ENCODE measurements at places on chromosomes 4 and X. TPM values are rescaled to one million over a fixed set of nuclear protein-coding genes. Genes with fewer than 3 reads are reported as not detected.

GRPR gene
- total RNA-seq, result not detected

GRCh38 chrX:132842460-132843238 is 115.8 kb downstream of the HS6ST2 start:
- H3K27ac ChIP-seq, result no peak overlapping the region
- DNase-seq, result no peak
- H3K4me1 ChIP-seq, result no peaks in the 10 kb centered on the region
- H3K36me3 ChIP-seq, result no peaks in the 10 kb centered on the region
- no peaks in the 10 kb centered on the region for H3K27me3 ChIP-seq

DNA sequence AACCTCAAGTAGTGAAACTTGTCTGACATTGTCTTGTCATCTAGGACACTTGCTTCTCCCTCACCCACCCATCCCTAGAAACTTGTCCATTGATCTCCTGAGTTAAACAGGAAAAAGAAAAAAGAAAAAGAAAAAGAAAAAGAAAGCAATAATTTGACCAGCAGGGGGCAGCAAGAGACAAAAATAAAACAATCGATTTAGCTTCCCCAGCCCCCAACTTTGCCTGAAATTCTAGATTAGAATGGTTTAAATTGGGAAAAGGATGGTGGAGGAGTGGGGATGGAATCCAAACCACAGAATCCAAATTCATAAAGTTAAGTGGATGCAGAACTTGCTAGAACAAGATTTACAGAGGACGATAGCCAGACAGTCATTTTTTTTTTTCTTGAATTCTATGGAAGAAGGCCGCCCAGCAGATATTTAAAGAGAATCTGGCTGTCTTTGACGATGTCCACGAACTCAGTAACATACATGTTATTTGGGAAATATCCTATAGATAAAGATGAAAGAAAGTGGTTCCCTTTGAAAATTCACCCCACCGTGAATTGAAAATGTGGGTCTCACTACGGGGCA is 282.9 kb downstream of the USP46 start:
- no peaks in the 10 kb centered on the region for H3K36me3 ChIP-seq
- H3K27me3 ChIP-seq, result peaks cover 13% of the 10 kb centered on the region
- H3K4me1 ChIP-seq, result no peaks in the 10 kb centered on the region

DNA sequence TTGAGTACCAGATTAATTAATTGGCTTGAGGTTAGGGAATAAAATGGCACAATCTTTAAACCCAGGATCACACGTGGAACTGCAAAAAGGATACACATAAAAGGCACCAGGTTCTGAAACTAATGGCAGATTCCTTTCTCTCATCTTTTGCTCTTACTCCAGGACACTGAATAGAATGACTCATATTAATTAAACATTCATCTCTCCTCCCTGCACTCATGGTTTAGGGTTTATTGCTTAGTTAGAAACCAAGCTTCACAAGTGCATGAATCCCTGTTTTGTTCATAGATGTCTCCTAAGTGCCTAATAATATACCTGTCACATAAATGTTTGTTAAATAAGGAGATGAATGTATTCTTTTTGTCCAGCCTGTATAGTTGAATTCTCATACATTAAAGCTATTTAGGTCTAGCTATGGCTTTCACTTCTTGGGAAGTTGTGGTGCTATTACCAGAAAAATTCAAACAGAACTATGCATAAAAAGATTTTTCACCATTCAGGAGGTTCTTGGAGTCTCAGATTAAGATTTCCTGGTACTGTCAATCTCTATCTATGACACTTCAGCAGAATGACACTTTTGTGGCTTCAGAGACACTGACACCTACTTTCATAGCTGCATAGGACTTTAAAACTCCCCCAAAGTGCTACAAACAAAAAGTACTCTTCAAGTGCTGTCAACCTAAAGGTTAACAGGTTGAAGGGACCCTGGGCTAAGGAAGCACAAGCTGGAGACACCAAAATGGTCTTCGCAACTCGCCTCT is 7.4 kb downstream of the CORIN start:
- H3K27me3 ChIP-seq, result peaks cover 3% of the 10 kb centered on the region
- H3K4me3 ChIP-seq, result no peak overlapping the region
- DNase-seq, result no peak

DNA sequence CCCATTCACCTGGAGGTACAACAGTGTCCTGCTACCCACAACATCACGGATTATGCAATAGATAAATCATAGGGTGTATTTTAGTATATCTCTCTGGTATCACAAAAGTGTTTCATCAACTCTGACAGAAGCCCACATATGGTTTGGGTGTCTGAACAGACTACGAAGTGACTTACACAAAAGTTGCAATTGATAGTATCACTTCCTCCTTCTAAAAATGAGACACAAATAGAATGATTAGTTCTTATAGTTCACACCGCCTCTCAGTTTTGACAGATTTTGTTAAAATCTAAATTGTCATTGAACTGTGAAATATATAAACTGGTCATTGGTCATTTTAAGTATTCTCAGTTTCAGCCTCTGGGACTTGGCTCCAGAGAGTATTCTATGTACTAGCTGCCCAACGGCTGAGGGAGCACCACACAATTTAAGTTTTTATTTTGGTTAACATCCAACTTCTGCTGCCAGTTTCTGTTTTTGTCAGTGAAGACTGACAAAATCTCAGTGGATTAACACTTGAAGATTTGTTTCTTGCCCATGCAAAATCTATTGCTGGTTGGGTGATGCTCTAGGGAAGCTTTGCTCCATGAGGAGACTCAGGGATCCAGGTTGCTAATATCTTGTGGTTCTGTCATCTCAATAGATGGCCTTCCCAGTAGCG is 113.8 kb upstream of the PUDP start:
- no peak overlapping the region for H3K27ac ChIP-seq
- no peak for DNase-seq
- no peaks in the 10 kb centered on the region for H3K4me1 ChIP-seq
- peaks cover 18% of the 10 kb centered on the region for H3K36me3 ChIP-seq
- H3K4me3 ChIP-seq, result no peak overlapping the region
- H3K27me3 ChIP-seq, result no peaks in the 10 kb centered on the region

DNA sequence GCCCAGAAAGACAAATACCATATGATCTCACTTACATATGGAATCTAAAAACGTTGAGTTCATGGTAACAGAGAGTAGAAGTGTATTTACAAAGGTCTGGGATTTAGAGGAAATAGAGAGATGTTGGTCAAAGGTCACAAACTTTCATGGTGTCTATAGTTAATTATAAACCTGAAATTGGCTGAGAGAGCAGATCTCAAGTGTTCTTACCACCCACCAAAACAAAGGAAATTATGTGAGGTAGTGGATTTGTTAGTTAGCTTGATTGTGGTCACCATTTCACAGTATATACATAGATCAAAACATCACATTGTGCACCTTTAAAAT is 186.8 kb downstream of the NWD2 start:
- DNase-seq, result no peak
- H3K27me3 ChIP-seq, result peaks cover 23% of the 10 kb centered on the region
- no peaks in the 10 kb centered on the region for H3K4me1 ChIP-seq
- no peak overlapping the region for H3K27ac ChIP-seq
- H3K36me3 ChIP-seq, result no peaks in the 10 kb centered on the region

GRCh38 chr4:118975449-118976192 is 87.0 kb downstream of the SYNPO2 start:
- H3K4me3 ChIP-seq, result no peak overlapping the region
- H3K36me3 ChIP-seq, result no peaks in the 10 kb centered on the region
- H3K27ac ChIP-seq, result no peak overlapping the region
- no peaks in the 10 kb centered on the region for H3K27me3 ChIP-seq

DNA sequence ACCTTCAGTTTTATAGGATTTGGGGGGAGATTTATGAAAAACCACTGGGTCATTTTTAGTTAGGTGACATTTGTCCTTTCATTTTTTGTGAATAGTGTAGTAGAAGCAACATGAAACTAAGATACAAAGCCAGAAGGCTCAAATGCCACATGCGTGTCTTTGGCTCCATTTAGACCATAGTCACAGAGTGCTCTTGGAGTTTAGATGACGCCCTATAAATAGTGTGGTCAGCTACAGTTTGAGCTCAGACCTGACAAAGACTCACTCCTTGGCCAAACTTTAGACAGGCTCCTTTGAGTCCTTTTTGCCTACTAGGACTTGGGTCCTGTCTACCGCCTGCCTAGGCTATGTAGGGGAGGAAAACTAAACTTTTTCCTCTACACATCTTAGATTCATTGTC is 16.8 kb upstream of the PAGE1 start:
- no peak overlapping the region for H3K4me3 ChIP-seq
- no peak for DNase-seq
- no peaks in the 10 kb centered on the region for H3K36me3 ChIP-seq
- no peak overlapping the region for H3K27ac ChIP-seq
- H3K27me3 ChIP-seq, result peaks cover 3% of the 10 kb centered on the region
- H3K4me1 ChIP-seq, result no peaks in the 10 kb centered on the region

DNA sequence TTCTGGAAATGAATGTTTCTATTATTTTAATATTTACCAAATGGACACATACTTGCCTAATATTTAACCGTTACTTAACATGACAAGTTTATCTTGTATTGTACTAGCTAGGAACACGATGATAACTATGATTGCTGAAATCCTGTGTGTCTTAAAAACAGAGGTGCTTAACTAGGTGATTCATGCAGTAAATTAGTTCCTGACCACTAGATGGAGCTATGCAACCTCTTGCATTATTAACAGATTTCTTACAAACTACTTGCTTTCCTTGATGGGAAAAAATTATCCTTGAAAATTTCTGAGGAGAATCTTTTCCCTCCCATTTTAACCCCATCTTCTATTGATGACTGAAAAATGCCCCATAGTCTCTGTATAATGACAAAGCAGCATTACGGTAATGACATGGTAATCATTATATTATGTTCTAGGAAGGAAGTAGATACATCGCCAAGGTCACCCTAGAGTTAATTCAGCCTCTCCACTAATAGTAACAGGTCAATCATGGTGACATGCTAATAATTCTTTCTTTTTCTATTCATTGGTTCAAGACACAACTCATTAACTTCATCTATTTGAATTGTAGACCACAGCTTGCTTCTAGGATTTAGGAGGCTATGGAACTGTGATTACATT is 844.2 kb downstream of the RAPGEF2 start:
- H3K4me3 ChIP-seq, result no peak overlapping the region
- DNase-seq, result no peak
- H3K27ac ChIP-seq, result no peak overlapping the region
- no peaks in the 10 kb centered on the region for H3K4me1 ChIP-seq

DNA sequence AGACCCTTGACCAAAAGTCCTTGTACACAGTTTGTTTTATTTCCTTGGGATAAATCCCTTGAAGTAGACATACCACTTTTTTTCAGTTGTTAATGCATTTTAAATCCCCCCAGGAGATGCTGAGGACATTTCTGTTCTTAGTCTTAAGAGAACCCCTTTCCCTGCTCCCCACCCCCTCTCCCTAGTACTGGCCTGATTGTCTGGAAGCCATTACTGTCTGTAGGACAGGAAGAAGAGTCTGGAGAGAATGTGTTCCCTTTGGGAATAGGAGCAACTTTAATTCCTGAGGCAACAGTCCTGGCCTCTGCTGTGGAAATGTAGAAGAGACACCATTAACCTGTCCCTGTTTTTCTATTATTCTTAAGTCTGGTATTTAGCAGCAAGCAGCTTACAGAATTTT is 52.3 kb upstream of the TMEM131L start:
- no peak overlapping the region for H3K4me3 ChIP-seq
- H3K27ac ChIP-seq, result no peak overlapping the region
- no peak for DNase-seq
- peaks cover 5% of the 10 kb centered on the region for H3K4me1 ChIP-seq

DNA sequence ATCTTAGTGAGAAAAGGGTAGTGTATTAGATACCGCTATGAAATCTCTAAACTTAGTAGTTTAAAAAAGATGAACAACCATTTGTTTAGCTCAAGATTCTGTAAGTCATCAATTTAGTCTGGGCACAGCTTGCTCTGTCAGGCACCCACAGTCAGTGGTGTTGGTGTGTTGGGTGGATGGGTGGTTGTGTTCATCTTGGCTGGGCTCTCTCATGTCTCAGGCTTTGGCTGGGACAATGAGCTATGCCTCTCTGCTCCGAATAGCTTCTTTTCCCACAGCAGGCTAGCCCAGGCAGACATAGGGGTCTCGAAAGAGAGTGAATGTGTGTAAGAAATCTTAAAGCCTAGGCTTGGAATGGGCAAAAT is 127.0 kb upstream of the GATB start:
- no peak overlapping the region for H3K4me3 ChIP-seq
- H3K27me3 ChIP-seq, result no peaks in the 10 kb centered on the region
- peak overlapping the region; percentile 27 for H3K27ac ChIP-seq
- no peak for DNase-seq
- no peaks in the 10 kb centered on the region for H3K36me3 ChIP-seq

GRCh38 chr4:55395529-55396307 is at the start of gene TMEM165:
TSS of gene TMEM165 (plus strand) at chr4:55395957. CDS start at chr4:55396190, 233 bp downstream.
- H3K4me1 ChIP-seq, result peaks cover 30% of the 10 kb centered on the region
- DNase-seq, result peak; percentile 96
- H3K36me3 ChIP-seq, result peaks cover 28% of the 10 kb centered on the region
- H3K4me3 ChIP-seq, result peak within 1 kb of the TSS; percentile 89

DNA sequence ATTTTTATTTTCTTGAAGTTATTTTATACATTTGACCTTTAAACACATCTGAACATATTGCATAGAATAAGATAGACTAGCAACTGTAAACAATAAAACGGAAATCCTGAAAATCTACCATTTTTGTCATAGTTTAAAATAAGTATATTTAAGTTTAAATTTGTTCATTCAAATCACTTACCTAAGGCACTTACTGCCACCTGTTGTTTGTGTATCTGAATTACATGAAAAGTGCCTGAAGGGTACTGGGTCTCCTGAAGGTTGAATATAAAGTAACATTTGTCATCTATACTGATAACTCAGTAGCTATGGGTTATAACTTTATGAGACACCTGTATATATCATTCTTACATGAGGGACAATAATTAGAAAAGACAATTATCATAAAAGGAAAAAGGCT is 38.6 kb downstream of the TRPC5 start:
- no peaks in the 10 kb centered on the region for H3K27me3 ChIP-seq
- no peaks in the 10 kb centered on the region for H3K36me3 ChIP-seq
- H3K27ac ChIP-seq, result no peak overlapping the region
- no peak for DNase-seq

DNA sequence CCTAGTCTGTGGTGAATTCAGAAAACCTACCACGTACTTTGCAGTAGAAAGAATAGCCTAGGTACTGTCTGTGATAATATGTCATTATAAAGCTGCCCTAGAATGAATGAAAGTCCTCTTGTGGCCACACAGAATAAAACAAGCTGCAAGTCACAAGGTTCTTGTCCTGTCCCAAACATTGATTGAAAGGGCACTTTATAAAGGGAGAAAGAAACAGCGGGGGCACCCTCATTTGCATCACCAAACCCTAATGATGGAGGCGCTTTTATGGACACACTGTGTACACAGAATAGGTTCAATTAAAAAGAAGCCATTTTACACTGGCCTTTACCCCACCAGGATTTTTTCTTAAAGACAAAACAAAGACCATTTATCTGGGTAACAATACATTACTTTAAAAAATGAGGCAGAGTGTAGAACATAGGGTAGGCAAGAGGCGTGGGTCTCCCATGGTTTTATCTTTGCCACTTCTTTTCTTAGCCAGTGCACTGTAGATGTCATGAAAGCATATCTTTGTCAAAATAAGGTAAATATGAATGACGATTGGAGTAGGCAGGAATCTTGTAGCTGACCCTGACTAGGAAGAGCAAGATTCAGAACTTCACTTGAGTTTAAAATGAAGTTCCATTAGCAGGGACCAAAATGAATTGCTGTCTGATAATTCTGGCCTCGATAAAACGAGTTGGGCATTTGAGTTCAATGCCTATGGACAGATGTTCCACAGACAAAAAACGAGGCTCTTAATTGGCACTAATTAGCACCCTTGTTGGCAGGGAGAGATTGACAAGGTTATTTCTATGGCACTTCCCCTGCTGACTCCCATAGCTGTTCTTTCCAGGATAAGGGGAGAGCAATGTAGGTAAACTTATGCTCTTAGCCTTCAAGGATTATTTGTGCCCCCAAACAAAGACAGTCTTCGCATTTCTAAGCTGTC is 365.1 kb downstream of the AFF2 start:
- no peak overlapping the region for H3K4me3 ChIP-seq
- DNase-seq, result no peak
- H3K27ac ChIP-seq, result no peak overlapping the region
